MCF 10A (cell line): ENCODE measurements at places on chromosomes 11 and 22. TPM values are rescaled to one million over a fixed set of nuclear protein-coding genes. Genes with fewer than 3 reads are reported as not detected.
A peak's percentile ranks its signal among the peaks of the same experiment; 100 is the strongest.

The CBX7 gene
- total RNA-seq, result 5.3 and 6.2 TPM in 2 replicates

The MOGAT2 gene
- not detected in 2 replicates for total RNA-seq

The CSTF3 gene
- total RNA-seq, result 37.5 and 48.4 TPM in 2 replicates

The CCDC81 gene
- total RNA-seq, result 0.47 and 1.7 TPM in 2 replicates

The OR6A2 gene
- 0.17 and 0.28 TPM in 2 replicates for total RNA-seq

The OR6T1 gene
- total RNA-seq, result not detected in 2 replicates

The FADS2 gene
- total RNA-seq, result 7.5 and 20.6 TPM in 2 replicates

The FBXO3 gene
- total RNA-seq, result 20.1 and 22.7 TPM in 2 replicates

The OSM gene
- not detected in 2 replicates for total RNA-seq

The MEI1 gene
- not detected in 2 replicates for total RNA-seq

The OR51I1 gene
- total RNA-seq, result not detected in 2 replicates

GRCh38 chr11:87137711-87138110 lies 100.0 kb downstream of the TMEM135 start:
- no peak for DNase-seq
- peaks cover 18% of the 10 kb centered on the region for H3K4me1 ChIP-seq
- no peak overlapping the region for H3K4me3 ChIP-seq
- no peak overlapping the region for H3K27ac ChIP-seq
- H3K36me3 ChIP-seq, result no peaks in the 10 kb centered on the region
- H3K27me3 ChIP-seq, result no peaks in the 10 kb centered on the region

DNA sequence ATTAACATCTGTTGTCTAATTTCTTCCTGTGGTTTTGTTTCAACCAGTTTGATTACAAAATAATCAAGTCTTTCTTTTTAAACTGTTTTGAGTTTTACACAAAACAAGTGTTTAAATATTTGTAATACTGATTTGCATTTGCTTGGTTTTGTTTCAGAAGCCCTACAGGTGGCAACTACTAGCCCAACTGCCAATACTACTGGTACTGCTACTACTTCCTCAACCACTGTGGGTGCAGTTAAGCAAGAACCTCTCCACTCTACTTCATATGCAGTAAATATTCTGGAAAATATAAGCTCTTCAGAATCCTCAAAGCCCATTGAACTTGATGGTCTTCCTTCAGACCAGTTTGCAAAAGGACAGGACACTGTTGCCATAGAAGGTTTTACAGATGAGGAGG lies 61.1 kb downstream of the QSER1 start:
- H3K27ac ChIP-seq, result no peak overlapping the region
- no peaks in the 10 kb centered on the region for H3K27me3 ChIP-seq

DNA sequence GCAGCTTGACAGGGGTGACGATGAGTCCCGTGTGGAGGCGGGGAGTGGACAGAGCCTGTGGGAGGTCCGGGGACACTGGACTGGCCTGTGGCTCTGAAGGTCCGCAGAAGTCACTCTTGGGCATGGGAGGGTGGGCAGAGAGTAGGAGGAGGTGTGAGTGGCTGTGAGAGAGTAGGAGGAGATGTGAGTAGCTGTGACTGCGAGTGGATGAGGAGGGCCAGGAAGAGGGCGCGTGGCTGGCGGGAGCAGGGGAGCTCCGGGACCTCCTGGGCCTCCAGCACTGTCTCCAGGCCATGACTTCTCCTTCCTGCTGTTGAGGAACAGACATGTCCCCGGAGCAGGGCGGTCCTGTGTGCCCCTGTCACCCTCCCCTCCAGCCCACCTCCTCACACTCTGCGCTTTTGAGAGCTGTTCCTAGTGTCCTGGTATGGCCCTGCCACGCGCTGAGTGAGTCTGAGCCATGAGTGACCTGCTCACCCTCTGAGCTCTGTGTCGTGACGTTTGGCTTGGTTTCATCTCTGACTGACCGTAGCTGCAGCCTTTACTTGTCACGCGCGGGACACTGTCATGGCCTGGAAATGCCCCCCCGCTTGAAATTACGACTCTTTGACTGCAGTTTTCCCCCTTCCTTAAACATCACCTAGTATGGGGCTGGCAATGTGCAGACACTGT lies 391.5 kb downstream of the TBC1D22A start:
- peaks cover 6% of the 10 kb centered on the region for H3K36me3 ChIP-seq
- no peak overlapping the region for H3K4me3 ChIP-seq
- peaks cover 13% of the 10 kb centered on the region for H3K4me1 ChIP-seq
- DNase-seq, result no peak
- H3K27ac ChIP-seq, result peak overlapping the region; percentile 63

DNA sequence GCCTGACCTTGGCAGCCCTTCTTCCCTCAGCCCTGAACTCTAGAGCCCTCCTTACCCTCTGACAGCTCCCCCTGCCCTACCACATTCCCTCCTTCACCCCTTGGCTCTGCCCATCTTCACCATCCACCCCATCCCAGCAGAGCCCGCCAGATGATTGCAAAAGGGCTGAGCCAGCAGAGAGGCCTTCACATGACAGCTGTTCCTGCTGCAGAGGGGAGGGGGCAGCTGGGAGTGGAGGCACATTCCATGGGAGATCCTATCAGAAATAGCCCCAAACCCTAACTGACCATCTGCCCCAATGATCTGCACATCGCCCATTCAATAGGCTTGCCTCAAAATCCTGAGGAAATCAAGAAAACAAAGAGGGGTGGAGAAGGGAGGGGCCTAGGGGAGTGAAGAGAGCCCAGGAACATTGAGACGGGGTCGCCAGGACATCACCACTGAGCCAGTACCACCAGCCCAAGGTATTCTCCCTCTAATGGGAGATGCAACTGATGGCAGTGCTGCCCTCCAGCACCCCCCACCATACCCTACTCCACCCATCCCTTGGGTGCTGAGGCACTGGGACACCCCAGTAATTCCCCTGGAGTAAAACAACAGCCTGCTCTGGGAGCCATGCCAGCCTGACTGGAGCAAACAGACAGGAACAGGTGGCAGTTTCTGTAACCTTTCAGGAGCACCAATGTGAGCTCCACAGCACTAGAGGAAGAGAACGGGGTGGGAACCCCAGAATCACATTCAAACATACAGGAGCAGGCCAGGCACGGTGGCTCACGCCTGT lies 8.0 kb upstream of the AHNAK start:
- H3K27me3 ChIP-seq, result no peaks in the 10 kb centered on the region
- peaks cover 31% of the 10 kb centered on the region for H3K36me3 ChIP-seq
- peak overlapping the region; percentile 68 for H3K4me3 ChIP-seq
- H3K4me1 ChIP-seq, result peaks cover 50% of the 10 kb centered on the region
- DNase-seq, result peak; percentile 49

- H3K36me3 ChIP-seq, result no peaks in the 10 kb centered on the region
- no peak overlapping the region for H3K27ac ChIP-seq
- peaks cover 16% of the 10 kb centered on the region for H3K4me1 ChIP-seq
- H3K27me3 ChIP-seq, result no peaks in the 10 kb centered on the region
Observed at GRCh38 chr11:121554552-121554951, 101.8 kb upstream of the SORL1-AS1 start.

DNA sequence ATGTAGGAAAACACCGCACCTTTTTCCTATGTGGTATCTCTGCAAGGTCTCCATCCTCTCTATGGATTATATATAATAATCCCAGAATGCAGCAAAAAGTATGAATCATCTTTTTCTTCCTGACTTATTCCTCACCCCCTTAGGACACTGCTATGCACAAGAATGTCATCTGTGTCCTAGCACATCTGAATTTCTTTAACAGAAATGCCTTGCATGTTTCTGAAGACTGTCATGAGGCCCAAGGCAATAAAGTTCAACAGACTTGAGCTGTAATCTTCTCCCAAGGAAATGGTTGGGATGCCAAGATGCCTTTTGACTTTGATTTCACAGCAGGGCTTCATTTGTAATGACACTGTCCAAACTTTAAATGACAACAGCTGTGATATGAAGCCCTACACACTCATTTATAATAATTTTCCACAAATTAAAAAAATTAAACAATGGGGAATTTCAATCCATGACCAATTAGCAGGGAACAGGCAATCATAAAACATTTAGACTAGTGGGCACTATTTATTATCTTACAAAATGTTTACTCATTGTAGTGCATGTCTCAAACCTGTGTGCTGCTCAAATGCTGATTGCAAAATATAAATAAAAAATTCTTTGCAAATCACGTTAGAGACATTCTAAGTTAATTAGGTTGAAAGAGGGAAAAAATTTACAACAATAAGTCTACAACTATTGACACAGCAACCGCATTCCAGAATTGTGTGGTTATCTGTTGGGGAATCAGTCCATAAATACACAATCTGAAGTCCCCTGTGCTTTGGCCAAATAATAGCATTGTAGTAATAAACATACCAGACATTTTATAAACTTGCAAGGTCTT lies 242.3 kb downstream of the SWAP70 start:
- DNase-seq, result peak; percentile 67
- peaks cover 20% of the 10 kb centered on the region for H3K4me1 ChIP-seq
- no peaks in the 10 kb centered on the region for H3K27me3 ChIP-seq
- H3K36me3 ChIP-seq, result no peaks in the 10 kb centered on the region

- peaks cover 14% of the 10 kb centered on the region for H3K36me3 ChIP-seq
- peak; percentile 17 for DNase-seq
- no peak overlapping the region for H3K4me3 ChIP-seq
- H3K27ac ChIP-seq, result no peak overlapping the region
- no peaks in the 10 kb centered on the region for H3K27me3 ChIP-seq
- no peaks in the 10 kb centered on the region for H3K4me1 ChIP-seq
Observed at GRCh38 chr11:11366793-11367192, 13.7 kb upstream of the CSNK2A3 start.

GRCh38 chr11:87263264-87263838 lies 225.6 kb downstream of the TMEM135 start:
- H3K4me3 ChIP-seq, result no peak overlapping the region
- H3K36me3 ChIP-seq, result no peaks in the 10 kb centered on the region
- peaks cover 9% of the 10 kb centered on the region for H3K4me1 ChIP-seq
- H3K27ac ChIP-seq, result no peak overlapping the region

GRCh38 chr11:40125054-40125453 lies 1334.4 kb downstream of the LRRC4C start:
- peak; percentile 12 for DNase-seq
- H3K36me3 ChIP-seq, result peaks cover 6% of the 10 kb centered on the region
- H3K27me3 ChIP-seq, result no peaks in the 10 kb centered on the region
- no peaks in the 10 kb centered on the region for H3K4me1 ChIP-seq
- H3K27ac ChIP-seq, result no peak overlapping the region
- no peak overlapping the region for H3K4me3 ChIP-seq

GRCh38 chr11:2703363-2704141 lies 3.8 kb upstream of the KCNQ1OT1 start:
- H3K36me3 ChIP-seq, result no peaks in the 10 kb centered on the region
- no peak for DNase-seq
- no peaks in the 10 kb centered on the region for H3K27me3 ChIP-seq
- no peak overlapping the region for H3K27ac ChIP-seq
- H3K4me1 ChIP-seq, result no peaks in the 10 kb centered on the region

DNA sequence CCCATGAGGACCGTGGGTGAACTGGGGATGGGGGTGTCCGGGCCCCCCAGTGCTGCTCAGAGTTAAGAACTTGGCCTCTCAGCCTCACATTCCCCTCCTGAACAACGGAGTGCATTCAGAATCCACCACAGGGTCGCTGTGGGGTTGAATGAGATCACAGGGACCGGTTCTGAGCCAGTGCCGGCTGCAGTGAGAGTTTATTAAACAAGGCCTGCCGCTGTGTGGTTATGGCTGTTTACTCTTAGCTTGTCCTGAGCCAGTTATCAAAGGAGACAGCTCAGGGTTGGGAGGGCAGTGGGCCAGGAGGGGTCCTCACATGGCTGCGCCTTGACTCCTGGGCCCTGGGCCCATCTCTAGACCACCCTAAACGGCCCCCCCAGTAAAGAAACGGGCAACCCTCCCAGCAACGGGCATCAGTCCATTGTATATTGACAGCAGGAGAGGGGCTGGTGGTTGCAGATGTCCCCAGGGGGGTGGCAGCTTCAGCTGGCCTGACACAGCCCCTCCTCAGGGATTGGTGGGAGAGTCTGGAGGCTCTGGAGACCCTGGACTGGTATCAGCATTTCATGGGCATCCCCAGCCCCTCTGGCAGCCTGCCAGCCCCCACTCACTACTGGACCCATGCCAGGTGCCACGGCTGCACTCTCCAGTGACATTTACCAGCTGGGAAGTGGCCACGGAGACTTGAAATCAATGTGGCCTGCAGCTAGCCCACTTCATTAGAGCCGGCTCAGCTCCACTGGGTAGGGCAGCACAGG lies 15.1 kb upstream of the CABP7 start:
- H3K4me1 ChIP-seq, result no peaks in the 10 kb centered on the region
- no peak overlapping the region for H3K27ac ChIP-seq
- H3K27me3 ChIP-seq, result no peaks in the 10 kb centered on the region
- no peak overlapping the region for H3K4me3 ChIP-seq
- no peaks in the 10 kb centered on the region for H3K36me3 ChIP-seq

DNA sequence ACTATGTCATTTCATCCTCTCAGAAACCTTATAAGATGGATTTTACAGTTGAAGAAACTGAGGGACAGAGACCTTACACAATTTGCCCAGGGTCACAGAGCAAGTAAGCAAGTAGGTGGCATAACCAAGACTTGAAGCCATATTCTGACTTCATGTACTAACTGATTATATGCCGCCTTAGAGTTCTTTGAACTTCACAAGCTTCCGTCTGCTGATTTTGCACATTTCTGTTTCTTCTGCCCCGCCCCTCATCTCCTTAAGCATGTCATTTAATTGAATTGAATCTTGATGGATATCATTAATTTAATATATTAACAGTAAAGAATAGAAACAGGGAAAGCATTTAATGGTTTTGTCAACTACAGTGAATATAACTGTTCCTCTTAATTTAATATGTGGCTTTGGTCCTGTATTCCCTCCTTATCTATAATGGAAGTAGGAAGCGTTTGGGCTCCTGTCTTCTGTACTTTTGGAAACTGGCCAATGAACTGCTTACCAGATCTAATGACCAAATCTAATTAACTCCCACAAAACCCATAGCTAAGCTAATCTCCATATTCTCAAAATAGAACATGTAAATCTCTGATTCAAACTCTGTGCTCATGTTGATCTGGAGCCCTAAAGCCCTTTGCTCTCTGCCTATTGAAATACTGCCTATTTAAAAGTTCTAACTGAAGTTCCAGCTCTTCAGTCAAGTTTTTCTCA lies 30.4 kb downstream of the SIK2 start:
- H3K27ac ChIP-seq, result peak overlapping the region; percentile 17
- H3K4me1 ChIP-seq, result peaks cover 44% of the 10 kb centered on the region
- no peaks in the 10 kb centered on the region for H3K27me3 ChIP-seq
- no peak for DNase-seq

GRCh38 chr22:38652859-38653258 lies 3.3 kb downstream of the FAM227A start:
- H3K4me3 ChIP-seq, result no peak overlapping the region
- no peaks in the 10 kb centered on the region for H3K27me3 ChIP-seq
- H3K36me3 ChIP-seq, result peaks cover 15% of the 10 kb centered on the region
